ENCODE measurements at places on chromosomes 3 and 15.

DNA sequence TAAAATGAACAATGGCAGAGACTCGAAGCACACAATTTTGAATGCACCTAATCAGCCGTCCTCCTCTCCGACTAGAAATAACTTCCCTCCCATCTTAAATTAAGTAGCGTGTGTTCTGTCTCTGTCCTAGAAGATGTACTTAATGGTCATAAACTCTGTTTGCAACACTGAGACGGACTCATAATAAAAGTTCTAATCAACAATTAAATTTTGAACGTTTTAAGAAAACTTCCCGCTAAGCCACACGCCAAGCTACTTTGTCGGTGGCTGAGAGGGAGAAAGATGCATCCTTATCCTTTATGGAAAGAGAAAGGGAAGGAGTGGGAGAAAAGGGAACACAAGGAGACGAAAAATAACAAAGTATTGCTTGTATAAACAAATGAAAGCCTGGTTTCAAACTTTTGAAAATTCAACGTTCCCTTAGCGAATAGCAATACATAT is 989 bp downstream of the GNB4 start:
- DNase-seq = no peak

- no peak for DNase-seq
Measured at GRCh38 chr3:87311309-87311708, 34.9 kb upstream of the POU1F1 start.

GRCh38 chr3:53776494-53777101 is 69.6 kb downstream of the CHDH start:
- DNase-seq = no peak

GRCh38 chr3:156781310-156782230 is 44.6 kb upstream of the LEKR1 start:
- no peak for DNase-seq

DNA sequence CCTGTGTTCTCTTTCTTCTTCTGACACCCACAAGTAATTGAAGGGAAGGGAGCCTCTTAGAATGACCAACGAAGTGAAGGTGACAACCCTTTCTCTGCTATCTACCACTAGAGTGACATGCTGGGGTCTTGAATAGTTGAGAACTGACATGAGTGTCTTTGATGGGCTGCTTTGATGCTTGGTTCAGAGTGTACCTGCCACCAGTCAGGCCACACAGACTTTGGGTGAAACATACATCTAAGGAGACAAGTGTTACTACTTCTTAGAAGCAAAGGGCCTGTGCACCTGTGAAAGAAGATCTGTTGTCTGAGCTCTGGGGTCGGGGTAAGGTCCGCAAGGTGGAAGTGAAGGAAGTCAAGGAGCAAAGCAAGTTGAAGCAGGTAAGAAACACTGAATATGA is 1040.7 kb upstream of the CFAP20DC start:
- no peak for DNase-seq

Data from stimulated activated CD8-positive, alpha-beta memory T cell treated with anti-CD3 and anti-CD28 coated beads, Interleukin-4, amount 100 ng/mL, for 4 hours (primary cell).